Tibial nerve (tissue), 4 donors: ENCODE measurements at places on chromosomes 12 and 14.

- no peak overlapping the region for H3K27ac ChIP-seq
- no peak overlapping the region for H3K4me3 ChIP-seq
- no peaks in the 10 kb centered on the region for H3K36me3 ChIP-seq
- DNase-seq: peak; percentile 28
- no peaks in the 10 kb centered on the region for H3K27me3 ChIP-seq
Measured at GRCh38 chr12:120356567-120357030, 12.4 kb downstream of the MSI1 start.

GRCh38 chr14:54935958-54936357, 33.3 kb upstream of the GCH1 start:
- H3K4me3 ChIP-seq: no peak overlapping the region
- no peaks in the 10 kb centered on the region for H3K27me3 ChIP-seq
- no peak for DNase-seq
- H3K36me3 ChIP-seq: no peaks in the 10 kb centered on the region
- no peaks in the 10 kb centered on the region for H3K4me1 ChIP-seq
- no peak overlapping the region for H3K27ac ChIP-seq

DNA sequence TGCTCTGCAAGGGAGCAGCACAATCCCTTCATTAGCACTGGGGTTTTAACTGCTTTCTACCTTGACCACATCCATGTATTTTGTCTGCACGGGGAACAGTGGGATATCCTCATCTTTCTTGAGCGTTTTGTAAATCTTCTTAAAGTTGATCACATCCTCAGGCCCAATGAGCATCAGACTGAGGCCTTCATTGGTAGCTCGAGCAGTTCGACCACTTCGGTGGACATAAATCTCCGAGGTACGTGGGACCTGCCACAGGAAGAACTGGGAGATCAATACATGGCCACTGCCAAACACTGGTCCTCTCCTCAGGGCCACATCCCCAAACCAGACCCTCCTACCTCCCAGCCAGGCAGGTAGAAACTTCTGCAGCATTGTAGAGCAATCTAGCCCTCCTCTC, 26.1 kb downstream of the DDX24 start:
- DNase-seq: no peak
- no peaks in the 10 kb centered on the region for H3K4me1 ChIP-seq
- H3K4me3 ChIP-seq: no peak overlapping the region
- peaks cover 34% of the 10 kb centered on the region for H3K36me3 ChIP-seq
- H3K27me3 ChIP-seq: no peaks in the 10 kb centered on the region
- no peak overlapping the region for H3K27ac ChIP-seq

GRCh38 chr12:88698471-88698870, 118.2 kb upstream of the KITLG start:
- no peaks in the 10 kb centered on the region for H3K36me3 ChIP-seq
- no peak overlapping the region for H3K27ac ChIP-seq
- no peak overlapping the region for H3K4me3 ChIP-seq
- no peaks in the 10 kb centered on the region for H3K27me3 ChIP-seq
- DNase-seq: no peak
- no peaks in the 10 kb centered on the region for H3K4me1 ChIP-seq

- H3K27me3 ChIP-seq: no peaks in the 10 kb centered on the region
- H3K27ac ChIP-seq: no peak overlapping the region
- no peak for DNase-seq
- H3K4me1 ChIP-seq: peaks cover 14% of the 10 kb centered on the region
Measured at GRCh38 chr14:96574633-96575632, 72.8 kb downstream of the PAPOLA start.

GRCh38 chr12:98162906-98163678, 352.3 kb upstream of the TMPO start:
- H3K4me1 ChIP-seq: no peaks in the 10 kb centered on the region
- no peak for DNase-seq
- H3K27me3 ChIP-seq: no peaks in the 10 kb centered on the region
- H3K36me3 ChIP-seq: no peaks in the 10 kb centered on the region

DNA sequence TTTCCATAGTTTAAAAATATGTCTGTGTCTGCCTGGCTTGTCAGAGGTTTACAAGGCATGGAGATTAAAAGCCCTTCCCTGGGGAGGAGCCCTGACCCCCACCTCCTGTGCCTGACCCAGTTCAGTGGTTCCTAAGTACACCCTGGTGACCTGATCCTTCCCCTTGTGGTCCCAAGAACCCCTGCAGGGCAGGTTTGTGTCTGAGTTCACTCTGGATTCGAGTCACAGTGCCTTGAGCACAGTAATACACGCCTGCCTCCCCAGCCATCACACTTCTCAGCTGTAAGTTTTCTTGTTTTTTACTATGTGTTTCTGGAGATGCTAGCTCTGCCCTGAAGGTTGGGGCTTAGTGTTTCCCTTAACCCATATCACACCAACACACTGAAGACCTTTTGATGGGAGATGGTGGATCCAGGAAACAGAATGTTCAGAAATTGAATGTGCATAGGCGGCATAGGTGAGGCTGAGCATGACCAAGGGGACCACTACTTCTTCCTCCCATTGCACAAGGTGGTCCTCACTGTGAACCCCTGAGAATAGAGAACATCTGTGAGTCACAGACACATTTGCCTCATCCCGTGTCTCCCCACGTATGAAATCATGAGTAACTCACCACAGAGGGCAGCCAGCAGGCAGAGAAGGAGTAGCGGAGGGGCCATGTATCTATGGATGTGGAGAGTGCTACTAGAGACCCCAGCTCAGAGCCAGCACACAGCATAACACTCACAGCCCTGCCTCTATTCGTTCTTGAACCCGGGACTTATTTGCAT, 962.9 kb downstream of the TMEM121 start:
- no peak overlapping the region for H3K27ac ChIP-seq
- H3K36me3 ChIP-seq: no peaks in the 10 kb centered on the region
- H3K4me3 ChIP-seq: no peak overlapping the region

DNA sequence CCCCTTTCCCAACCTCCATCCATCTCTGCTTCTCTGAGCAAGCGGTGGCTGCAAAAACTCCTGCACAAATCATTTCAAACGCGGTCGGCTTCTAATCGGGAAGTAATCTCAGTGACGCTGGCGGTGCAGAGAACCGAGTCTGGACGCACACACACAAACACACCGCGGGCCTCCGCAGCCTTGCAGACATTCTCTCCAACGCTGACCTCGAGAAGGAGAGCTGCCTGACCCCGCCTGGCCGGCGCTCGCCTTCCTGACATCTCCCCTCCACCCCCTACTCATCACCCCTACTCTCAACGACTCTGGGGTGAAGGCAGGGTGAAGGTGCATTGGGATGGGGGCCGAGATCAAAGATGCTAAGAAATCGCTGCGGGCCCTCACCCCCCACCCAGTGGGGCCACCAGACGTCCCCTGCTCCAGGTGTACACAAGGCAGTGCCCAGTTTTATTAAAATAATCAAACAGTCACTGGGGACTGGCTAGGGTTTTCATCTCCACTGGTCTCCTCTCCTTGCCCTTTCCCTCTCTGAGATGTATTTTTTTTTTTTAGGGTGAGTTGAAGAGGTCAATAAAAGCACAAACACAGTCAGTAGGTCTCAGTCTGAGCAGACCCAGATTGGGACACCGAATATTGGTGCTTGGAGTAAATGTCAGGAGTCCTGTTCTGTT, 506 bp upstream of the TBX5 start:
- H3K4me1 ChIP-seq: no peaks in the 10 kb centered on the region
- H3K36me3 ChIP-seq: no peaks in the 10 kb centered on the region
- no peak overlapping the region for H3K4me3 ChIP-seq
- DNase-seq: no peak

GRCh38 chr14:23153851-23154796, 29.3 kb downstream of the SLC7A8 start:
- peak overlapping the region; percentile 51 for H3K4me3 ChIP-seq
- peaks cover 6% of the 10 kb centered on the region for H3K4me1 ChIP-seq
- H3K27me3 ChIP-seq: no peaks in the 10 kb centered on the region
- peak overlapping the region; percentile 79 for H3K27ac ChIP-seq
- DNase-seq: peak; percentile 92

GRCh38 chr12:14454098-14454907, 88.8 kb downstream of the ATF7IP start:
- H3K4me1 ChIP-seq: peaks cover 5% of the 10 kb centered on the region
- no peaks in the 10 kb centered on the region for H3K27me3 ChIP-seq
- H3K36me3 ChIP-seq: peaks cover 70% of the 10 kb centered on the region
- no peak overlapping the region for H3K4me3 ChIP-seq
- DNase-seq: no peak

DNA sequence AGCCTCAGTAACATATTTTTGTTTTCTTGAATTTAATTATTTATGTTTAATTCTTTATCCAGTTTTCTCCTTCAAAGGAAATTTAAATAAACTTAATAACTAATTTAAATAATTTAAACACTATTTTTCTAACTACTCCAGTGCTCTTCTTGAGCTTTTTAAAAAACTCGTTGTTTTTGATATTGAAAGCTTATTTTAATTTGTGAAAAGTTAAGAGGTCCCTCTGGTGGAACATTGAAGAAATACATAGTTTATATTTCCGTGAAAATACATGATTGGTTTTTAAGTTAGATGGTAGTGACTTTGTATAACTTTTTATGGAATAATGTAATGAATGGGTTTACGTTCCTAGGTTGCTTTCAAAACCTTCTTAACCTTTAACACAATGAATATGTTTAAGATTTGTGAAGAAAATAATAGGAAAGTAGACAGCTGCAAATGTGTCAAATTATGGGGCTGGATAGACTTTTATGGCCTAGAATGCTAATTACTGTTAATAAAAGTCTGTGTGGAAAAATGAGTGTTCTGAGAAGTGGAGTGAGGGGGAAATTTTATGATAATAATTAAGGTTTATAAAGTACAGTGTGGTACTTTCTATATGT, 45.9 kb upstream of the MSRB3 start:
- H3K36me3 ChIP-seq: peaks cover 5% of the 10 kb centered on the region
- H3K27me3 ChIP-seq: no peaks in the 10 kb centered on the region
- H3K27ac ChIP-seq: no peak overlapping the region
- DNase-seq: no peak

DNA sequence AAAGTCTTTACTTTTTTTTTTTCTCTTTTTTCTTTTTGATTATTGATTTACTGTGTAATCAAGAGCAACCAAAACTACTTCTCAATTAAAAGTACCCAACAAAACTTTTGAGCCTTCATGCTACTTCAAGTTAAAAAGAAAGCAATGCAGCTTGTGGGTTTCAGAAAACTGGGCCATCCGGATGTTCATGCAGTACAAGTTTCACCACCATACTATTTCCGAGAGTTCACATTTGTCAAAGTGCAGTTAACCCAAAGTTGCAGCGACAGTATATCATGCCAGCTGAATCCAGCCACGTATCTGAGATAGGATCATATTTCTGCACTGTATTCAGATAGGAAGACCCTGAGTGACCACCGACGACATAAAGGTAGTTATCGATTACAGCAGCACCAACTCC, 33.0 kb downstream of the KLHL28 start:
- no peaks in the 10 kb centered on the region for H3K27me3 ChIP-seq
- no peak overlapping the region for H3K4me3 ChIP-seq
- DNase-seq: no peak
- H3K27ac ChIP-seq: no peak overlapping the region
- H3K4me1 ChIP-seq: no peaks in the 10 kb centered on the region
- H3K36me3 ChIP-seq: peaks cover 17% of the 10 kb centered on the region

DNA sequence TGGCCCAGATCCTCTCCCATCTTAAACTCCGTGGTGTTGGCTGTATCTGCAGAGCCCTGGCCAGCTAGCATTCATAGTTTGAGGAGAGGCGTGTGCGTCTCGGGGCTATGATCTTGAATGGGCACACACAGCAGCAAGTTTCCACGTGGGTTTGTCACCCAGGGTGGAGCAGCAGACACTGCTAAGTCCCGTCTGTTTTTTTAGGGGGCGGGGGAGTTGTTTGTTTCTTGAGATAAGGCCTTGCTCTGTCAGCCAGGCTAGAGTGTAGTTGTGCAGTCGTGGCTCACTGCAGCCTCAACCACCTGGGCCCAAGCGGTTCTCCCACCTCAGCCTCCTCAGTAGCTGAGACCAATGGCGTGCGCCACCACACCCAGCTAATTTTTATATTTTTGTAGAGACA, 20.1 kb upstream of the TEX22 start:
- H3K4me3 ChIP-seq: no peak overlapping the region
- H3K27ac ChIP-seq: no peak overlapping the region
- no peaks in the 10 kb centered on the region for H3K27me3 ChIP-seq
- no peaks in the 10 kb centered on the region for H3K36me3 ChIP-seq

GRCh38 chr14:50998612-50999011, 54.3 kb upstream of the PYGL start:
- no peaks in the 10 kb centered on the region for H3K36me3 ChIP-seq
- no peaks in the 10 kb centered on the region for H3K27me3 ChIP-seq
- no peak overlapping the region for H3K4me3 ChIP-seq
- no peak for DNase-seq
- H3K27ac ChIP-seq: no peak overlapping the region
- no peaks in the 10 kb centered on the region for H3K4me1 ChIP-seq

GRCh38 chr12:23375621-23376020, 573.8 kb downstream of the SOX5 start:
- no peaks in the 10 kb centered on the region for H3K4me1 ChIP-seq
- H3K27ac ChIP-seq: no peak overlapping the region
- DNase-seq: no peak
- H3K27me3 ChIP-seq: no peaks in the 10 kb centered on the region
- H3K36me3 ChIP-seq: no peaks in the 10 kb centered on the region
- no peak overlapping the region for H3K4me3 ChIP-seq

DNA sequence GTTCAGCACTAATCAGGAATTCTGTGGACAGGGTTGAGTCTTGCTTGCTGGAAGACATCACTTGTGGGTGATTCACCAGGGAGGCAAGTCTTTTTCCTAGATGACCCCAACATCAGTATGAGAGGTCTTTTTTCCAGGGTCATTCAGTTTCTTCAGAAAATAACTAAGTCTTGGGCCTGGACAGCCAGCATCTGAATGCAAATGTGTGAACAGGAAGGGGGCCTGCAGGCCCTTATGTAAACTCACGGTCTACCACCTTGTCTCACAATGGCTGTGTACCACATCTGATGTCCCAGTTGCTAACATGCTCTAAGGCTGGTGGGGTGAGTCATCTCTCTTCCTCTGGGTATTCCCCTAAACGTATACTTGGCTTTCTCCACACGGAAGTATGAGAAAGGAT, 79.2 kb downstream of the HECTD4 start:
- no peak overlapping the region for H3K4me3 ChIP-seq
- H3K27me3 ChIP-seq: no peaks in the 10 kb centered on the region
- H3K27ac ChIP-seq: no peak overlapping the region
- H3K36me3 ChIP-seq: peaks cover 39% of the 10 kb centered on the region
- DNase-seq: no peak
- H3K4me1 ChIP-seq: no peaks in the 10 kb centered on the region

DNA sequence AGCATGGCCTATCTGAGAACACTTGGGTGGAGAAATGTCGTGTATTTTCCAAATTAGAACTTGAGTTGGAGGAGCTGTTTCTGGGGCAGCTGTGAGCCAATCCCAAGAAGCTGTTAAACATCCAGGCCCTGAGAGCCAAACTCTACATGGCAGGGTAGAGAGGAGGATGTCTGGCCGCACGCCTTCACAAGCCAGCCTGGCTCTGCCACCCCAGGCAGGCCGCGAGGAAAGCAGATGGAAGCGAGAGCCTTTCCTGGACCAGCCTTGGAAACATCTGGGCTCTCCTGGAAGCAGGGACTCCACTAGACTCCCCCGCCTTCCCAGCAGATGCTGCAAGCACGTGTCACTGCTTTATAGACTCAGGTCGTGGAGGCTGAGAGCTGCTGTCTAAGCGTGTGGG, 312.8 kb upstream of the FKBP4 start:
- no peak for DNase-seq
- no peaks in the 10 kb centered on the region for H3K36me3 ChIP-seq
- no peaks in the 10 kb centered on the region for H3K4me1 ChIP-seq
- H3K27ac ChIP-seq: no peak overlapping the region
- no peaks in the 10 kb centered on the region for H3K27me3 ChIP-seq

GRCh38 chr12:131312793-131313545, 359.3 kb downstream of the ADGRD1 start:
- no peak overlapping the region for H3K4me3 ChIP-seq
- no peaks in the 10 kb centered on the region for H3K36me3 ChIP-seq
- no peaks in the 10 kb centered on the region for H3K4me1 ChIP-seq
- no peak for DNase-seq
- H3K27me3 ChIP-seq: peaks cover 11% of the 10 kb centered on the region
- no peak overlapping the region for H3K27ac ChIP-seq
